Skin of body (tissue), 3 donors: ENCODE measurements at places on chromosomes 1 and 21.
A peak's percentile ranks its signal among the peaks of the same experiment; 100 is the strongest.

- peak; percentile 7 for DNase-seq
Measured at GRCh38 chr1:38418195-38419030, 371.8 kb upstream of the POU3F1 start.

DNA sequence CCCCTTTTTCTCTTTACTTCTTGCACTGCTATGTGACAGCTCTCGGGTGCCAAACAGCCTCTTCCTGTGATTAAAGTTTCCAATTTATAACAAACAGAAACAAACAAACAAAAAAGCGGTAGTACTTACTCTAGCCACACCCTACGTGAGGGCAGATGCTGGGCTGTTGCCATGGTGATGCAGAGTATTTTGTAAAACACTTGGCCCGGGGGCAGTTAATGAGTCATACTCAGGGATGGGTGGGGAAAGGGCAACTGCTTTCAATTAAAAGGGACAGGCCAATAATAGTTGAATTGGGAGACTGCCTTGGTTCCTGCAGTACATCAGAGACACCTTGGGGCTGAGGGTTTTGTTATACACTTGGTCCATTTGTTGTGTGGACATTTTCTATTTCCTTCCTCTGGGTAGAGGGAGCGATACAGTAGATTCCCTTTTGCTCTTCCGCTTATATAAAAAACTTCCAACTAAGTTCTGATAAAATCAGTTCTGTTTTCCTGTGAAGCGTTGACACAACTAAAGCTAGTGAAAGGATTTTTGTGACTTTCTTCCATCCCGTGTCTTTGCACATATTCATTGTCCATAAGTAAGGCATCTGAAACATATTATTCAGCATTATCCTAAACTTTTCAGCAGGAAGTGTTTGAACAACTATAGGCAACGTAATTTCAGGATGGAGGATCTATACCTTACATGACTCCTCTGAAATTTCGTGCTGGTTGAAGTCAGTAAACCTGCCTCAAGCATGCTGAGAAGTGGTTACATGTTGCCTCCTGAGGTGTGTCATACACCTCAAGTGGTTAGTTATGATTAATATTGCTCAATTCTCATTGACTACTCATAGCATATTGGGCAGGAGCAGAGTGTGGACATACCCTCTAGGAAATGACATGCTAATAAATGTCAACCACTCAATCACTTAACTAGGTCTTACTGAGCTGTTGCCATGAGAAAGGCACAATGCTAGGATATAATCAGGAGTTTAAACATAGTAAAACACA is 36.7 kb upstream of the THEM4 start:
- peak; percentile 90 for DNase-seq

- no peak for DNase-seq
Measured at GRCh38 chr21:39527664-39528381, 76.1 kb downstream of the SH3BGR start.

GRCh38 chr1:39970274-39970673 is 15.3 kb downstream of the MFSD2A start:
- no peak for DNase-seq

- no peak for DNase-seq
Measured at GRCh38 chr1:26010825-26011224, 10.8 kb upstream of the EXTL1 start.

DNA sequence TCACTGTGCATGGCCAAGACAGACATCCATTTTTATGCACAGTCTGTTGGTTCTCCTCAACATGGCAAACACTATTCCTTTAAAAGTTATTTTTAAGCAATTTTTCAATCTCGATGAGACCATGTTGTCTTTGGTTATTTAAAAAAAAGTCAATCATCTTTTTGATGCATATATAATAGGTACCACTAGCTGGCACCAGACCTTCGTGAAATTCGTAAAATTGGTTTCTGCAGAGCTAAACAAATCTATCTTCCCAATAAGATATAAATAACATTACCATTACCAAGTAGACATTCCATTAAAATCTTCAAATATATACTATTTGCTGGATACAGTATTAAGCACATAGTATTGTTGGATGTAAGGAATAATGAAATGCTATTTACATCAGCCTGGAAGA is 220.0 kb upstream of the GREM2 start:
- no peak for DNase-seq

GRCh38 chr1:2199042-2199810 is 4.7 kb upstream of the FAAP20 start:
- DNase-seq: peak; percentile 90

DNA sequence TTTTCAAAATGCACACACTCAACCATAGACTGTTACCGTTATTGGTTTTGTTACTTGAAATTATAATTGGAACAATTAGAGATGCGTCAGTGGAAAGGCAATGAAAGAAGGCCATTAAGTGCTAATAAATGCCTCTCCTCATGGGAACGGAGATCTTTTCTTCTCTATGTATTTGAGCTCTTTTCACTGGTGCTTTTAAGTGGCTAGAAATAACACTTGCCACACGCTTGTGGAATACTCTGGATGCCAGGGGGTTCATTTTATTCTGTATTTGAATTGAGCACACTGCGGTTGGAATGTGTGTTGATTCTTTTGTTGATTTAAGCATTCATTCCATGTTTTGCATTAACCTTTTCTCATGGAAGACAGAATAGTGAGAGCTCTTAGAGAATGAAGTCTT is 68.4 kb downstream of the DNM3 start:
- DNase-seq: no peak

- no peak for DNase-seq
Measured at GRCh38 chr1:227245613-227246320, 72.5 kb downstream of the CDC42BPA start.

- DNase-seq: no peak
Measured at GRCh38 chr1:23524716-23525401, 6.2 kb downstream of the E2F2 start.

DNA sequence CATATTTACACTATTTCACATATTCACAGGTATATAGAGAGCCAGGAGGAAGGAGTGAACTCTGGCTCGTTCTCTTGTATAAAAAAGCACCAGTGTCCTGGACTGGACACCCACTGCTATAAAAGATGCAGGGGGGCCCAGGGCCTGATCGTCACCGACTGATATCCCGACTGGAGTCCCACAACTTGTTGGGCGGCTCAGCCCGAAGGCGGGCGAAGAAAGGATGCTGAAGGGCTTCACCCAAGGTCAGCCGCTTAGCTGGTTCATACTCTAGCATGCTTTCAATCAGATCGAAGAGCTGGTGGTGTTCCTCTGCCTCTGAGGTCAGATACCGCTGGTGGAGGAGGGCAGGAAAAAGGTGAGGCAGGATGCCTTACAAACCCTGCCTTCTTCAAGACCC is 907 bp upstream of the SCAMP3 start:
- no peak for DNase-seq

GRCh38 chr1:204775546-204775945 is 90.0 kb upstream of the LRRN2 start:
- no peak for DNase-seq

- no peak for DNase-seq
Measured at GRCh38 chr1:114156538-114157274, 3.0 kb upstream of the SYT6 start.

DNA sequence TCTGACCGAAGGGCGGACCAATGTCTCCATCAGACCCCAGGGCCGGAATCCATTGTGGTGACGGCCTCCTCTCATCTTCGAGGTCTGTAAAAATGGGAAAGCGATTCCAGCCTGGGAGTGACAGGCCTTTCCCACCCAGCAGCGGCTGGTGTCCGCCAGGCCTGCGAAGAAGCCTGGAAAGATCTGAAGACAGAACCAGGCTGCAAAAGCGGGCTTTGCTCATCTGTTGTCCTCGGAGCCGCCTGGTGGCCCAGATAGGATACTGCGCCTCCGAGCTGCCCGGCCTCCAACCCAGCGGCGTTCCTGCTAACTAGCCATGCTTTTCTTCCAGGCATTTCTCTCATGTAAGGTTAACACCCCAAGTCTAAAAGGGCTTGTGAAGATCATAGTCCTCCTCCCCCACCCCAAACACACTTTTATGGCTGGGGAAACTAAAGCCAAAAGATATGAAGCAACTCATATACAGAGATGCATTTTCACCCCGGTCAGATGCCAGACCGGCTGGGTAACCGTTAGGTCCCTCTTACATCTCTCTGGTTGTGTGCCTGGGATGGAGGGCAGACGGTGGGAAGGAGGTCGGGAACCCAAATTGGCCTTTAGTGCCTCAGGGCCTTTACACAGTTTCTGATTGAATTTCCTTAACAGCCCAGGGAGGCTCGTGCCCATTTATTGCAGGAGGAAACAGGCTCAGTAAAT is 1.9 kb upstream of the DHRS3 start:
- peak; percentile 87 for DNase-seq

- no peak for DNase-seq
Measured at GRCh38 chr1:6427441-6428390, 3.1 kb downstream of the ESPN start.

- DNase-seq: no peak
Measured at GRCh38 chr1:173554089-173554488, 48.8 kb downstream of the SLC9C2 start.

- peak; percentile 57 for DNase-seq
Measured at GRCh38 chr1:111672331-111672730, 52.7 kb downstream of the RAP1A start.

GRCh38 chr1:57163325-57163724 is 197.5 kb upstream of the C8B start:
- no peak for DNase-seq

DNA sequence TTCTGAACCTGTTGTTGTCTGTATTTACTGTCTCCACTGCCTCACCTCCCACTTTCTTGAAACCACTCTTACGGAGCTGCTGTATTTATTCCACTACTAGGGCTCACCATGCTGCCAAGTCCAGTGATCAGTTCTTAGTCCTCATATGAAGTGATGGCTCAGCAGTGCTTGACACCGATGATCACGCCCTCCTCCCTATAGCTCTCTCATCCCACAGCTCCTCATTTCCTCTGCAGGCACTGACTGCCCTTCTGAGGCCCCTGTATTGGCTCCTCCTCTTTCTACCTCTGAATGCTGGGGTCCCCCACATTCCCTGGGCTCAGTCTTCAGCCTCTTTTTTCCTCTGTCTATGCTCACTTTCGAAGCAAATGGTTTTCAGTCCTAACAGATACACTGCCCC is 3.4 kb downstream of the CLCA1 start:
- no peak for DNase-seq

DNA sequence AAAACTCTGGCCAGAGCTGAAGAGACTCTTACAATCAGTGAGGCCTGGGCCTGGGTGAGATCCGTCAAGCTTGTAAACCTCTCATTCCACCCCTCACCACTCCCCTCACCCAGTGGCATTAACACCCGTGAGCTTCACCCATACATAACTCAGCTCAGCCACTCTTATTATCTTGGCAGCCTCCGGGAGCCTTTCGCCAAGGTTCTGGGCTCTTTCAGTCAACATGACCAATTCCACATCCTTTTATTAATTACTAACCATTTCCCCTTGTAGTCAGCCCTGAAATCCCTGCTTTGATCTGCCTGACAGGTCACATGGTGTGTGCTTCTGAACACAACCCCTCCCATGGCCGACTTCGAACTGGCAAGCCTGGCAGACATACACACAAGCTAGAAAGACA is 134.8 kb downstream of the SETD4 start:
- peak; percentile 24 for DNase-seq

- DNase-seq: no peak
Measured at GRCh38 chr1:157141212-157141855, 3.1 kb upstream of the ETV3 start.

DNA sequence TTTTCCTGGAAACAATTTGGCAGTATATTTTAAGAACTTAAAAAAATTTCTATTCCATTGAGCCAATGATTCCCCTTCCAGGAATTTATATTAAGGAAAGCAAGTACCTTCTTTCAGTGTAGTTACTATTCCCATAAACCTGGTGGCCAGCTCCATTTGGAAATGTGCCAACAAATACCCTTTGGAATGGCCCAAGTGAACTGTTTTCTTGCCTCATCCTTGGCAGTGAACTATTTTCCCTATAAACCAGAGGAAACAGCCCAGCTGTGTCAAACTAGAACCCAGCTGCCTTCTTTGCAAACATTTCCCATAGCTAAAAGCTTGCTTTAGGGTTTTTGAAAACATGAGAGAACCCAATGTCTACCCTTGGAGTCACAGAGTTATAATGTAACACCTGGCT is 496.9 kb downstream of the NEGR1 start:
- DNase-seq: peak; percentile 6
